ENCODE measurements at places on chromosomes 11 and 22. TPM values are rescaled to one million over a fixed set of nuclear protein-coding genes. Genes with fewer than 3 reads are reported as not detected.
A peak's percentile ranks its signal among the peaks of the same experiment; 100 is the strongest.

GRCh38 chr11:79071190-79071589 lies 369.6 kb downstream of the TENM4 start:
- H3K27me3 ChIP-seq: peaks cover 5% of the 10 kb centered on the region
- H3K36me3 ChIP-seq: no peaks in the 10 kb centered on the region
- no peak overlapping the region for H3K4me3 ChIP-seq
- no peaks in the 10 kb centered on the region for H3K4me1 ChIP-seq

GRCh38 chr11:65132988-65133700 lies 1.2 kb downstream of the SYVN1 start:
- peaks cover 28% of the 10 kb centered on the region for H3K4me1 ChIP-seq
- H3K4me3 ChIP-seq: peak overlapping the region; percentile 81
- H3K36me3 ChIP-seq: peaks cover 14% of the 10 kb centered on the region
- H3K27ac ChIP-seq: peak overlapping the region; percentile 89
- DNase-seq: peak; percentile 64

- no peak overlapping the region for H3K27ac ChIP-seq
- no peak overlapping the region for H3K4me3 ChIP-seq
- no peak for DNase-seq
- peaks cover 12% of the 10 kb centered on the region for H3K27me3 ChIP-seq
Observed at GRCh38 chr11:121367001-121367843, 74.7 kb downstream of the SC5D start.

GRCh38 chr22:23696326-23696851 lies 5.6 kb downstream of the RGL4 start:
- no peak overlapping the region for H3K27ac ChIP-seq
- no peaks in the 10 kb centered on the region for H3K4me1 ChIP-seq
- H3K36me3 ChIP-seq: peaks cover 5% of the 10 kb centered on the region

DNA sequence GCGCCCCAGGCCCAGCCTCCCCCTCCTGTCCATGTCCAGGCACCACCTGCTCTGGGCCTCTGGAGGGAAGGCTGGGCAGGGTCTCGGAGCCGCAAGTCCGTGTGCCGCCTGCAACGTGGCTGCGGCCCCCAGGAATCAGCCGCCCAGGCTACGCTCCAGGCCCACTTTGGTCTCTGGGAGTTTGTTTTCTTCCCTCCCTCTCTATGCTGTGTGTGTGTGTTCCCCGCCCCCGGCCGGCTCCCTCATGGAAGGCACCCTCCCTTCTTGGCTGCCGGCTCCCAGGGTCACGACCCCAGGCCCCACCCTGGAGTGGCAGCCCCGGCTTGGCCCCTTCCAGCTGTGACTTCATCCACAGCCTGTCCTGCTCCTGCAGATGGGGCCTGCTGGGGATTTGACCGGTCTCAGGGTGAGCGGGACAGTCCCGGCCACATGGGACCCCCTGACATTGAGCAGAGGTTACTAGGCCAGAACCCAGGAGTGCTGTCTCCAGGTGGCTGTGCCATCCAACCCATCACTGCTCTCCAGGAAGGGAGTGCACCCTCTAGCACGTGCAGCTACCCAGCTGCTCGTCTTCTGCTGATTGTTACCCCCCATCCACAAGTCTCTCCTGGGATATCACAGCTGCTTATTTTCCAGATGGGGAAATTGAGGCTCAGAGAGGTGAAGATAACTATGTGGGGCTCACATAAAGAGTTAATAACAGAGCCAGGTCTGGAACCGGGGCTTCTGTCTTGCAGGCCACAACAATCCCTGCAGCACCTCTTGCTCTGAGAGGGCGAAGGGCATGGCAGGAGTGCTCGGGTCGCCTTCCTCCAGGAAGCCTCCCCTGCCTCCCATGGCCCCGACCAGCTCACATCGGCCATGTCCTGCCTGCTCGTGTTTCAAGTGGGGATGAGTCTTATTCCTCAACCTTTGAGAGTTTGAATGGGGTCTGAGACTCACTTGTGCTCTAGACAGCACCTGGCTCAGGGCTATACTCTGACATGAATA lies 2.8 kb upstream of the LIF start:
- no peak overlapping the region for H3K4me3 ChIP-seq
- DNase-seq: no peak
- peaks cover 100% of the 10 kb centered on the region for H3K4me1 ChIP-seq

DNA sequence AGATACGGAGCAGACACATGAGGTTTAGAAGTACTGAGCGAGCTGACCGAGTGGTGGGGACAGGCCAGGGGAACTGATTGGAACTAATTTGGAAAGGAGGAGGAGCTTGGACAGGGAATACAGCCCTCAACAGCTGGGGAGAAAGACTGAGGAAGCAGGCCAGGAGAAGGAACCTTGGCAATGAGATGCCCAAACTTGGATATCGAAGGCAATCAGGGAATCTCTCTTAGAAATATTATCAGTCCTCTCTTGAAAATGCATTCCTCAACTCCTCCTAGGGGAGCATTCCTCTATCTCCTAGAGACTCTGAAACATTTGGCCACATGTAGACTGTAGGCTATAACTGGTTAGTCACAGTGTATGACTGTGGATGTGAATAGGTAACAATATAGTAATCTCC lies 284.6 kb downstream of the GUCY1A2 start:
- H3K27ac ChIP-seq: no peak overlapping the region
- H3K4me3 ChIP-seq: no peak overlapping the region
- H3K36me3 ChIP-seq: no peaks in the 10 kb centered on the region
- H3K27me3 ChIP-seq: no peaks in the 10 kb centered on the region
- no peaks in the 10 kb centered on the region for H3K4me1 ChIP-seq
- no peak for DNase-seq

HOATZ gene
- not detected for total RNA-seq

DRAP1 gene
- total RNA-seq: 158 TPM

GRCh38 chr11:123800036-123800435 lies 6.1 kb downstream of the OR6M1 start:
- H3K4me3 ChIP-seq: no peak overlapping the region
- H3K36me3 ChIP-seq: no peaks in the 10 kb centered on the region
- DNase-seq: no peak
- H3K27me3 ChIP-seq: peaks cover 19% of the 10 kb centered on the region

GRCh38 chr11:77558380-77558779 lies 31.4 kb upstream of the AQP11 start:
- no peak overlapping the region for H3K27ac ChIP-seq
- H3K36me3 ChIP-seq: no peaks in the 10 kb centered on the region
- H3K4me3 ChIP-seq: no peak overlapping the region
- no peak for DNase-seq
- H3K4me1 ChIP-seq: peaks cover 22% of the 10 kb centered on the region

DNA sequence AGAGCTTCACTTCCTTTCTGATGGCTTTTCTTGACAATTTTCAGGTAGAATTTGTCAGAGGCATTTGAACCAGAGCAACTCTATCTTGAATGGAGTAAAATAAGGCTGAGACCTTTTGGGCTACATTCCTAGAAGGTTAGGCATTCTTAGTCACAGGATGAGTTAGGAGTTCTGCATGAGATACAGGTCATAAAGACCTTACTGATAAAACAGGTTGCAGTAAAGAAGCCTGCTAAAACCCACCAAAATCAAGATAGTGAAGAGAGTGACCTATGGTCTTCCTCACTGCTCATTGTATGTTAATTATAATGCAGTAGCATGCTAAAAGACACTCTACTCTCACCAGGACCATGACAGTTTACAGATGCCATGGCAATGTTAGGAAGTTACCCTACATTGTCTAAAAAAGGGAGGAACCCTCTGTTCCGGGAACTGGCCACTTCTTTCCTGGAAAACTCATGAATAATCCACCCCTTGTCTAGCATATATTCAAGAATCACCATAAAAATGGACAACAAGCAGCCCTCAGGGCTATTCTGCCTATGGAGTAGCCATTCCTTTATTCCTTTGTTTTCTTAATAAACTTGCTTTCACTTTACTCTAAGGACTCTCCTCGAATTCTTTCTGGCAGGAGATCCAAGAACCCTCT lies 1519.7 kb upstream of the TENM4 start:
- no peaks in the 10 kb centered on the region for H3K36me3 ChIP-seq
- no peaks in the 10 kb centered on the region for H3K27me3 ChIP-seq
- no peak overlapping the region for H3K27ac ChIP-seq

DNA sequence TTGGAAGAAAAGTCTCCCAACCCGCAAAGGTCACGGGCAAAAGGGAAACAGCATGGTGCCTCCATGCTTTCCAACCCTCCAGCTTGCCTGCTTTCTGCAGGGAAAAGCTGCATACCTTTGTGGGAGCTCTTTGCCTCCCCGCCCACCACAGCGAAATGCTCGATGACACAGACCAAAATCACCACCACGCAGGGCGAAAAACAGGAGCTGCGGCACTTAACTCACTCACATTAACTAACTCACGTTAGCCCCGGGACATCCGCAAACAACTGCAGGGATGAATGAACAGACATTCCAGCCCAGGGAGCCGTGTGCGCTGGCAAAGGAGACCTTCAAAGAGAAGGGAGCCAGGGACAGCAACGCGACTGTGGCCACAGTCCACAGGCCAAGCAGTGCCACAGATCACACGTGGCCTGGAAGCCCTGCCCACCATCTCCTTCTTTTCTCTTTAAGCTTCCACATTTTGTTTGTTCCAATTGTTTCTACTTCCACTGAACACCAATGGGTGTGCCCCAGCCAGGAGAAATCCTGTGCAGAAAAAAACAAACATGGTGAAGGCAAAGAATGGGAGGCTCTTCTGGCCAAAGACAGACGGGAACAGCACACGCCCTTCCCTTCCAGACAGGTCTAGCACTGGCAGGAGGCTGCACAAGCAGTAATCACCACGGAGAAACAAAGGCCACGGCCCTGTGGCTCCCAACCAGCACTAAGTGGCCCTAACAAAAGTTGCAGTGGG lies 39.3 kb downstream of the DUSP8 start:
- no peak for DNase-seq
- peaks cover 15% of the 10 kb centered on the region for H3K4me1 ChIP-seq
- no peak overlapping the region for H3K27ac ChIP-seq
- no peaks in the 10 kb centered on the region for H3K27me3 ChIP-seq
- H3K4me3 ChIP-seq: no peak overlapping the region

IGLL5 gene
- not detected for total RNA-seq

- no peak for DNase-seq
- H3K4me3 ChIP-seq: no peak overlapping the region
- no peak overlapping the region for H3K27ac ChIP-seq
- H3K27me3 ChIP-seq: no peaks in the 10 kb centered on the region
Observed at GRCh38 chr11:13480198-13480597, 15.6 kb downstream of the PTH start.

ART1 gene
- not detected for total RNA-seq

DNA sequence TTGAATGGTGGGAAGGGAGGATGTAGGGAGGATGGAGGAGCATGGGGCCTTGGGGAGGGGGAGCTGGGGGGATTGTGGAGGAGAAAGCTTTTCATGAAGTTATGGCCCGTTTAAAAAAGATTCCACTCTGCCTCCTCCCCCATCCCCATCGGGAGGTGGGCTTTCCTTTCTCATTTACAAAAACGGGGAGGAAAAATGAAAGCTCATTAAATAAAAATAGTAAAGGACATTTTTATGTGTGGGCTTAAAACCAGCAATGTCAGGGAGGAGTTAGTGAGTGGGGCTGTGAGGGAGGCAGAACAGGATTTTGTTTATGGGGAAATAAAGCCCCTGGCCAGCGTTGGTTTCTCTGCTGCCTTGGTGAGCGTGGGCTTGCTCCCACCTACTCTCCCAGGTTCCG lies 83.2 kb downstream of the ZBTB16 start:
- no peaks in the 10 kb centered on the region for H3K4me1 ChIP-seq
- H3K27me3 ChIP-seq: peaks cover 71% of the 10 kb centered on the region
- no peaks in the 10 kb centered on the region for H3K36me3 ChIP-seq
- no peak overlapping the region for H3K27ac ChIP-seq

GRCh38 chr22:39651053-39651996 lies 80.8 kb downstream of the CACNA1I start:
- no peak for DNase-seq
- no peak overlapping the region for H3K27ac ChIP-seq
- H3K36me3 ChIP-seq: no peaks in the 10 kb centered on the region
- no peaks in the 10 kb centered on the region for H3K4me1 ChIP-seq
- no peak overlapping the region for H3K4me3 ChIP-seq

- no peaks in the 10 kb centered on the region for H3K36me3 ChIP-seq
- H3K4me3 ChIP-seq: no peak overlapping the region
- H3K4me1 ChIP-seq: no peaks in the 10 kb centered on the region
- no peak for DNase-seq
- no peak overlapping the region for H3K27ac ChIP-seq
- H3K27me3 ChIP-seq: no peaks in the 10 kb centered on the region
Observed at GRCh38 chr11:38446336-38446735, 1848.3 kb upstream of the RAG2 start.

DNA sequence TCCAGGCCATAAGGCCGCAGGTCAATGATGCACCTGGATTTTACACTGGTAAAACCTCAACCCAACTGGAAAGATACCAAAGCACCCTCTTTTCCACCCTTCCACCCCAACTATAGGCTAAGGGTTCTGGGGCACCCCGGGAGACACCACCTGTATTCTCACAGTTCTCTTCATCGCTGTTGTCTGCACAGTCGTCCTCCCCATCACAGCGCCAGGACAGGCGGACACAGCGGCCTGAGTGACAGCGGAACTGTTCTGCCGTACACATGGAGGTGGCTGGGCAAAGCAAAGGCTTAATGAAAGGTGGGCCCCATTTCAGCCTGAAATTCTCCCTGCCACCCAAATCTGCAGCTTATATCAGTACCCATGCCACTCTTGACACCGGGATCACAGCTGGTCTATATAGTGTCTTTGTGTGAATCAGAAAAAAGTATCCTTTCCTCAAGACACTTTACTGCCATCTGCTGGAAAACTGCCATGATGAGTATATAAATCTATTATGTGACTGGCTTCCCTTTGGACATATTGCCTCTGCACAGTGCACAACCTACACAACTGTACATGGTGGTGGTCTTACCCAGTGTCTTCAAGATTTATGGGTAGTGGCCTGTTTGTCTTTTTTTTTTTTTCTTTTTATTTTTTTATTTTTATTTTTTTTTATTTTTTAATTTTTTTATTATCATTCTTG lies 21.5 kb downstream of the LRP4 start:
- H3K4me1 ChIP-seq: peaks cover 2% of the 10 kb centered on the region
- no peaks in the 10 kb centered on the region for H3K27me3 ChIP-seq
- H3K4me3 ChIP-seq: no peak overlapping the region

ASPHD2 gene
- total RNA-seq: 4.1 TPM

- no peak overlapping the region for H3K27ac ChIP-seq
- no peaks in the 10 kb centered on the region for H3K36me3 ChIP-seq
- H3K4me1 ChIP-seq: peaks cover 10% of the 10 kb centered on the region
Observed at GRCh38 chr22:29199702-29200400, 5.8 kb upstream of the EMID1 start.

Data from HCT116 (cell line).